ENCODE measurements at places on chromosomes 11 and 22.

DNA sequence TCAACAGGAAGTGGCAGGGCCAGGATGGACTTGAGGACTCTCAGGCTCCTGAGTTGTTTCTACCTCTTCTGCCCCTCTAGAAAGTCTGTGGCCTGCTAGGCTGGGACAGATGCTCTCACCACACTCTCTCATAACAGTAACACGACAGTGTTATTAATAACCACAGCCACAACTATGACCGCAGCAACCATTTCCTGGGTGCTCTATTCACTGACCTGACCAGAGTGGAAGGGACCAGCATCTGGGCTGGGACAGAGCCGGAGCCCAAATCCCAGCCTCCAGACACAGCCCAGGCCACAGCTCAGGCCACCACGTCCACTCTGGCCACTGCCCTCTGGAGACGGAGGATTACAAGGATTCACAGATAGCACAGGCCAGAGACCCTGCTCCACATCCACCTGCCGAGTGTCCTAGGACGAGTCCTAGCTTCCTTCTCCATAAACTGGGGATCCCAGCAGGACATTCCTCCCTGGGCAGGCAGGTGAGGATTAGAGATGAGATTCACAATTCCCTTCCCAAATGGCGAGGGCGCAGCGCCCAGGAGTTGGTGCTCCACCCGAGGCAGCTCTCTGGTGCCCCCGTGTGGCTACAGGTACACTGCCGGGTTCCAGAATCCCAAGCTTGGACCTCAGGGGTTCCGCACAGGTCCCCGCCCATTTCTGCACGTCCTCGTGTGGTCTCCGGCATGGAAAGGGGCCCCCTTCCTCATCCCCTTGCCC lies 7.1 kb downstream of the PNPLA5 start:
- DNase-seq, result peak; percentile 51

GRCh38 chr22:43263645-43264514 lies 76.9 kb upstream of the TTLL12 start:
- DNase-seq, result peak; percentile 86

- no peak for DNase-seq
Measured at GRCh38 chr11:128607819-128608218, 20.5 kb upstream of the ETS1 start.

DNA sequence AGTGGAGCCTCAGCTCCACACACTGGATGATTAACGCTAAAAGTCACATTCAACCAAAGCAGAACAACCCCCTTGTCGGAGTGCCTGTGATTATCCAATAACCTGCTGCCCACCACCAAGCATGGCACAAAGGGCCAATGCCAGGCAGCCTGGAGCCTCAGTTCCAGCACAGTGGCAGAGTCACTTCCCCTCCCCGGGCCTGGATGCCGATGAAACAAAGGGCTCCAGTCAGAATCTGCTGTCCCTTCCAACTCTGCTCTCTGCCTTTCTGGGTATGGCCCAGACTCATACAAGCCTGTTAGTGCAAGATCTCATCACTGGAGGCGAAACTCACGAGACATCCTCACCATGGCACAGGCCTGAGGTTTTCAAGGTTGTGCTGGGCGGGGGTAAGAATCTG lies 52.1 kb downstream of the CLTCL1 start:
- DNase-seq, result no peak

GRCh38 chr11:102575012-102575411 lies 44.5 kb upstream of the MMP7 start:
- DNase-seq, result no peak

DNA sequence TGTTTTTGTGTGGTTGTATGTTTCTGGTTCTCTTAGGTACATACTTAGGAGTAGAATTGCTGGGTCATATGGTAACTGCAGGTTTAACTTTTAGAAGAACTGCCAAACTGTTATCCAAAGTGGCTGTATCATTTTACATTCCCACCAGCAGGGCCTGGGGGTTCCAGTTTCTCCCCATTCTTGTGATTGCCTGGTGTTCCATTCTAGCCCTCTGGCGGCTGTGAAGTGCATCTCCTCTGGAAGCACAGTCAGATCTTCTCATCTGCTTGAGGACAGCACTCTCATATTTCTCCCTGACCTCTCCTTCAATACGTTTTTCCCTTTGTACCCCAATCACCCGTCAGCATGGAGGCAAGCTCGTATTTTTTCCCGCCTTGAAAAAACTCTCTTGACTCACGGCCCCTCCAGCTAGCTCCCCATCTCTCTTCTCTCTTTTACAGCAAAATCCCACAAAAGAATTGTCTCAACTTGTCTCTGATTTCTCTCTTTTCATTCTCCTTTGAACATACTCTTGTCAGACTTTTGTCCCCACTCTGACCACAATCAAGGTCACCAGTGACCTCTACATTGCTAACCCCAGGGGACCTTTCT lies 56.8 kb upstream of the THY1 start:
- DNase-seq, result no peak

DNA sequence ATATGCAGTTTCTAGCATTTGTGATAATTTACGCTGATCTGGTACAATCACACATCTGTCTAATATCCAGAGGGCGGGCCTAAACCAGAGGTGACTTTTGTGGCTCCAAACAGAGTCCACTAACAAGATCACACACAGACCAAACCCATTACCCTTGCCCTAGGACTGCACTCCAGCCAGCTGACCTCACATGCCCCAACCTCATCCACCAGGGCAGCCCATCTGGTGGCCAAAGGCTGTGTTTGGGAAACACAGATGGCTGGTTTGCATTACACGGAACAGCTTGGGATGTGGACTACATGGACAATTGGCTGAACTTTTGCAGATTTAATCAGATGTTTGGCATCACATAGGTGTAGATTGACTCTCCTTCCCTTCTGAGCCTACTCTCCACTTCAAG lies 228.2 kb downstream of the GRIK4 start:
- no peak for DNase-seq

DNA sequence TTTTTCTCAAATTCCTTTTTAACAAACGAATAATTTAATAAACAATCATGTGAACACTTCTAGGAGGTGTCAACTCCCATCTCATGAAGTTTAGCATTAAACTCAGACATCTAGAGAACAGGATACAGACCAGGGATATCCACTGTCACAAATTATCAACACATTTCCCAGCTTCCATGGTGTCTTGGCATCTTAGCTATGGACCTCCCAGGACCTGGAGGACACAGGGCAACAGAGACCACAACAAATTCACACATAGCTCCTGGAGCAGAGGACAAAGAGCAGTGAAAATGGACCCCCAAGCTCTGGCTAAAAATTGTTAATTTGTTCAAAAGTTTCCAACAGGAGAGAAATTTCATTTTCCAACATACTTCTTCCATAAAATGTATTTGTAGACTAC lies 102.2 kb downstream of the SGSM3 start:
- no peak for DNase-seq

- DNase-seq, result peak; percentile 38
Measured at GRCh38 chr11:60950933-60951605, 907 bp downstream of the SLC15A3 start.

DNA sequence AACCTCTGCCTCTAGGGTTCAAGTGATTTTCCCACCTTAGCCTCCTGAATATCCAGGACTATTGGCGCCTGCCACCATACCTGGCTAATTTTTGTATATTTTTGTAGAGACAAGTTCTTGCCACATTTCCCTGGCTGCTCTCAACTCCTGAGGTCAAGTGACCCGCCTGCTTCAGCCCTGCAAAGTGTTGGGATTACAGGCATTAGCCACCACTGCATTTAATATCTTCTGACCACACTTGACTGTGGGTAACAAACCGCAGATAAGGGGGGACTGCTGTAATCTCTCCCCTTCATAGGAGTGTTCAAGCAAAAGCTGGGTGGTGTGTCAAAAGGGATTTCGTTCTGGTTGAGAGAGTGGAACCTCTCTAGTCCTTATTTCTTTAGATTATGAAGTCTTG lies 53.4 kb downstream of the GRAMD1B start:
- DNase-seq, result no peak

DNA sequence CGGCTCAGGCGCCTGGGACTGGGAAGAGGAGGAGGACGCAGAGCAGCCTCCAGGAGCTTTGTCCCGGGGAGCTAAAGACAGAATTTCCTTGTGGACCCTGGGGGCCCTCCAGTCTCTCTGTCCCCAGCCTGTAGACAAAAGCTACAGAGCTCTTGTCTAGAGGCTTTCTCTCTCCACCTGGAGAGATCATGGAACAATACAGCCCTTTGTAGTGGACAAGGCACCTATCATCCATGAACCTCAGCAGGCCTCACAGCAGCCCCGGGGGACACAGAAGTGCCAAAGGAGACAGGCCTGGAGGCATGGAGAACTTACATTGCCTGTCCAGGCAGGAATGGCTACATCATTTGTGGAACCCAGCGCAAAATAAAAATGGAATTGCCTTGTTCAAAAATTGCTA lies 55.7 kb upstream of the TTLL12 start:
- DNase-seq, result no peak

GRCh38 chr11:110331626-110332025 lies 35.2 kb upstream of the RDX start:
- no peak for DNase-seq

DNA sequence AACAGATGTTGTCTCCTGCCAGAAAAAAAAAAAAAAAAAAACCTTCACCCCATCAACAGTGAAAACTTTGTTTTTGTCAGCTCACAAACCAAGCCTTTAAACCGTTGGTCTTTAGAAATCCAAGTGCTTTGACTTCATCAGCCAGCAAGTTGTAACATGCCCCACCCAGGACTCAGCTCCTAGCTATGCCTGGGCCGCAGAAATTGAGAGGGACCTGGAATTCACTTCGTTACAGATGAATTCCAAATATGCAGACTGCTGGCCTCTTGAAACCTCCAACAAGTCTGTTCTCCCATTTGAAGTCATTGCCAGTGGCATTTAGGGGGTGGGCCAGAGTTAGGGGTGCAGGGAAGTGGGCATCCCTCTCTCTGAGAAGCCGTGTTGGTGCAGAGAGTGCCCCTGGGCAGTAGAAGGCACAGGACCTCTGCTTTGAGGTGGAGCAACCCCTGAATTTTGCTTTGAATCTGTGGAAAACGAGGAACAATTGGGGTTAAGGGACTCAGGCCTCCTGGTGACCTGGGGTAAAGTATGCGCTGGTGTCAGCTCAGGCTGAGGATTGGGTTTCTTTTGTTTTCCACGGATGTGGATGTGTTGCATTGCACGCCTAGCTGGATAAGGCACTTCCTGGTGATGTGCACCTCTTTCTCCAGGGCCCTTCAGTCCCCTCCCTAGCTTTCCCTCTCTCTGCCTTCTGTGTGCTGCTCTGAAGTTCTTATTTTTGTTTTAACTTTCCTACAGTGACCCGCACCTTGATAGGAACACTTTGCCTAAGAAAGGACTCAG lies 109.5 kb downstream of the DBX1 start:
- DNase-seq, result no peak

DNA sequence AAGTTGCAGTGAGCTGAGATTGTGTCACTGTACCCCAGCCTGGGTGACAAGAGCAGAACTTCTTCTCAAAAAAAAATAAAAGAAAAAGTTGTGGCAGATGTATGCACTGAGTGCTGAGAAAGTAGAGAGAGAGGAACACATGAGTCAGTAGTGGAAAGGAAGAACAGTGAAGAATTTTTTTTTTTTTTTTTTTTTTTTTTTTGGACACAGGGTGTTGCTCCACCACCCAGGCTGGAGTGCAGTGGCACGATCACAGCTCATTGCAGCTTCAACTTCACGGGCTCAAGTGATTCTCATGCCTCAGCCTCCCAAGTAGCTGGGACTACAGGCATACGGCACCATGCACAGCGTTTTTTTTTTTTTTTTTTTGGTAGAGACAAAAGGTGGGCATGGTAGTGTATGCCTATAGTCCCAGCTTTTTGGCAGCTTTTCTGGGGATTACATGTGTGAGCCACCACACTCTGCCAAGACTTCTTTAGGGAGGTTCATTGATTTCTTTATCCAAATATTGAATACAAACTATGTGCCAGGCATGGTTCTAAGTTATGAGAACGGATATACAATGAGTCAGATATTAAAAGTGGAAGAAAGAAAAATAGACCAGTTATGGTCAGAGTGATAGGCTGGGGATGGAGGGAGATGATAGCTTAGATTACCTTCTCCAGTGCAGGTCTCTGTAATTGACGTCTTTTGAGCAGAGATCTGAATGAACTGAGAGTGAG lies 62.0 kb downstream of the YAP1 start:
- DNase-seq, result no peak

- DNase-seq, result no peak
Measured at GRCh38 chr11:56890584-56891305, 98.0 kb upstream of the OR5AK2 start.

All from stimulated activated naive CD8-positive, alpha-beta T cell treated with anti-CD3 and anti-CD28 coated beads, Interleukin-15, amount 100 ng/mL, for 72 hours (primary cell).